ENCODE measurements at places on chromosomes 3 and 15.

- DNase-seq: no peak
These were observed 9.6 kb downstream of the CALML4 start for GRCh38 chr15:68195336-68196112.

DNA sequence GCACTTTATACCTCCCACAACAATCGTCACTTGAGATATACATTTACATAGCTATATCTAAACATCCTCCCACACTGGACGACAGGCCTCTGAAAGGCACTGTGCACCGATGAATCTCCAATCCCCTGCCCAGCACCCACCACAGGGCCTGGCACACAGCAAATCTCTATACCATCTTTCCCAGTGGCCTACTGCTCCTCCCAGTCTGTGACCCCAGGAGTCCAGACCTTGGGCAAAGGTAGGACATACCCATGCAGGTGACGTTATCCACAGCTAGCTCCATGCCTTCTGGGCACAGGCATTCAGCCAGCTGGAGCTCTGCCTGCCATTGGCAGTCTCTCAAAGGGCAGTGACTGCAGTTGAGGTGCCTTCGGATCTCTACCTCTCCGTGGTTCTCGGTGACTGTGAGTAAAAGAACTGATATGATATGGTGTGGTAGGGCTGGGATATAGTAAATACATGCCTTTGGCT, 5.8 kb downstream of the LTK start:
- no peak for DNase-seq

GRCh38 chr3:3170998-3171397, 8.5 kb downstream of the CRBN start:
- no peak for DNase-seq

DNA sequence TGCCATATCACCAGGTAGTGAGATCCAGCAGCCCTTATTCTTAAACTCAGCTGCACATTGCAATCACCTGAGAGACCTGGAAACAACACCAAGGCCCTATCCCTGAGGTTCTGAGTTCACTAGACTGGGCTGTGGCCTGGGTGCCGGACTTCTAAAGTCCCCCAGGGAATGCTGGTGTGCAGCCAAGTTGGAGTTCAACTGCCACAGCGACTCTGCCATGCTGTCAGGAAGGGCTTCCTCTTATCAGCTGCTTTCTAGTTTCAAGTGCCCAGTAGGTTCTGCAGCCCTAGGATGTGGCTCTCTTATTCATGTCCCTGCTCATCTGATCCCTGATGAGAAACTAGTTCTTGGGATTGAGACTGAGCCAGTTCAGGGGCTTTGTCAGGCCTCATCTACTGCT, 47.8 kb downstream of the ACAA1 start:
- DNase-seq: no peak

DNA sequence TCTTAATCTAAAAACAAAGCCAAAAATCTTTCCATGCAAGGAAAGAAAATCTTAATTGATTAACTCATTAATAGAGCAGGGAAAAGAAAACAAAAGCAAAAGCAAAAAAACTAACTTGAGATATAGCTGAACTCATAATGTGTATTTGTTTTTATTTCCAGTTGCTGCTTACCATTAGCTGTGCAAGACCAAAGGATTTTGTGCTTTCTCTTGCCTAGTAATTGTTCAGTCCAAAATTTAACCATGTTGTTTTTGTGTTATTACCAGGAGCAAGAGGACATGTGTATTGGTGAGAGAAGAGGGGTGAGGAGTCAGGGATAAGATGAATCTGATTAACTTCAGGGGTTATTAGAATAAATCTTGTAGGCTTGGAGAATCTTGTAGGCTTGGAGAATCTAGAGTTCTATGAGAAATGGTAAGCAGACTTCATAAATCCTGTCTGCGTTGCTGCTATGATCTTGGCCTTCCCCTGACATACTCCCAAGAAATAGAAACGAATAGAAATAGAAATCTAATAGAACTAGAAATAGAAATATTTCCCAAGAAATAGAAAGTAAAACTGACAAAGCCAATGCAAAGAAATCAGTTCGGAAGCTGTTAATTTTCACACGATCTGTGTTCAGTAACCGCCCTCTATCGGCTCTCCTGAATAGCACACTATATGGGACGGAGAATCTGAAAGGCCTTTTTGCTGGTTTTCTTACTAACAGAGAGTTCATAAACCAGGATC, 72.6 kb upstream of the TNFSF10 start:
- no peak for DNase-seq

- no peak for DNase-seq
These were observed 86.8 kb upstream of the CMSS1 start for GRCh38 chr3:99730870-99731269.

GRCh38 chr3:126310816-126311215, 46.4 kb downstream of the KLF15 start:
- no peak for DNase-seq

DNA sequence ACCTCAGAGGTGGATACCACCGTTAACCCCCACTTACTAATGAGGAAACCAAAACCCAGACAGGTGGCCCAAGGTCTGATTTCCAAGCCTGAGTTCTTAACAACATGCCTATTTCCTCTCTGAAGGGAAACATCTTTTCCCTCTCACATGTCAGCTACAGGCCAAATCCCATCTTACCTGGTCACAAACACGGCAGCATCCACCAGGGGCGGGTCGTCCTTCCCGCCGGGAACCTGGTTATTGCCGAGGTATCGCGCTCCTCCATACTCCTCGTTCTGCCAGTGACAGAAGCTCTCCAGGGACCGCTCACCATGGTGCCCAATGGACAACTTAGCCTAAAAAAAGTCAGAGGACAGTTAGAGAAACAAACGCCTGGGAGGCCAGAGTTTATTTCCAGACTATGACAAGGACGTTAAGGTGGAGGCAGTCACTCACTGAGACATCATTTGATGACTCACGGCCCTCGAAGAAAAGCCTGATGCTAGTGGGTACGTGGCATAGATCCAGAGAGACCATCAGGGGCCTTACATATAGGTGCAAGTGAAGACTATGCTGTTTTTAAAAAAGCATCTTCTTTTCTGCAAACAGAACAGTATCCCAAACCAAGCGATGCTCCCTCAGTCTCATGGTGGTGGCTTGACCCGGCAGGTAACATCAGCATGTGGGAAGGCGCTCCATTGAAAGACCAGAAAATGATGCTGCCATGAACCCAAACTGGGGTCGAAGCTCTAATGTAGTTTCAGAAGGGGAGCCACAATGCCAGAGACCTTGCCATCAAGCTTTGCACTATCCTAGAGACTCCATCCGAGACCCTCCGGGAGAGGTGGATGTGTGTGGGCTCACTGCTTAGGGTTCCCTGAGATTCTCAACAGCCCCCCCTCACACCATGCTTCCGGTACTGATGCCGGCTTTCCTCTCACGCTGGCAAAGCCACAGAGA, 80.2 kb downstream of the ADAMTS17 start:
- DNase-seq: no peak

DNA sequence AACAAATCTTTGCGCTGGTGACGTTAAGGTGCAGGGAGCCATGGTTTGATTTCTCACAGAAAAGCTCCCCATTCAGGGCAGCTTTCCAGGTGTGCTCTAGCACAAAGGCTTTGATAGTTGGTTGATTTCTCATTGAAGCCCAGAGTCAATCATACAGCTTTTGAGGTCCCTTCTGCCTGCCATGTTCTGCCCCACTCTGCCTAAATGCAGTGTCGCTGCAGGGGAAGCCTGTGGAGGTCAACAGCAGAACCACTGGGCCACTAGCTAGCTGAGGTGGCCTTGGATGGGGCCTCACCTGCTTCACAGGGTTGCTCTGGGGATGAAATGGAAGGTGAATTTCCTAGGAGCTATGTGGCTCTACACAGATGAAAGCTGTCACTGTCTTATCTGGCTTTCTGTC, 278.3 kb downstream of the TLE3 start:
- no peak for DNase-seq

DNA sequence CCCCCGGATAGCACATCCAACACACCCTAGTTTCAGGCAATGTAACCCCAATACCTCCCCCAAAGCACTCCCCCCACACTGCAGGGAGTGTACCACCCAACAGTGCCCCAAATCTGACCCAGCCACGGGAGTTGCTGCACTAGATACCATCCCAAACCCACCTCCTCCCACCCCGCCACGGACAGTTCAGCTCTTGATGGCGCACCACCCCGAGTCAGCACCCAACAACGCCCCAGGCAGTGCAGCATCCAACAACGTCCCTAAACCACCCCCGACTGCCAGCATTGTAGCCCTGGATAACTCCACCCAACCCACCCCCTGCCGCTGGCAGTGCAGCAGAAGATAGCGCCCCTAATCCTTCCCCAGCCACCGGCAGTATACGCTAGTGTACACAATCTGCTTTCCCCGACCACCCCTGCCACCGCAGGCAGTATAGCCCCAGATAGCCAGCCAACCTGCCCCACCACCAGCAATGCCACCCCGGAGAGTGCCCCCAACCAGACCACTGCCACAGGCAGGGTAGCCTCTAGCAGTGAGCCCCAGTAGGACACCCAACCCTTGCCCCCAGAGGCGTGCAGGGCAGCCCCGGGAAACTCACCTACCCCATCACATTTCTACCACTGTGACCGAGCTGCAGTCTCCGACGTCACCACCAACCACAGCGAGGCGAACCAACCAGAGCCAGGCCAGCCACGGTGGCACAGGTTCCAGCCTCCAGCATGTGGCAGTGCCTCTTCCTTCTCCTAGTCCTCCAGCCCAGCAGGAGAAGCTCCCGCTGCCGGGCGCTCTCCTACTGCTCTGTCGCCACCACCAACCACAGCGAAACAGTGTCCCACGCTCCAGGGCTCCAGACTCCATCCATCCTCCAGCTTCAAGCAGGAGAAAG, 178.1 kb downstream of the POTEB3 start:
- no peak for DNase-seq

GRCh38 chr15:48395521-48396011, 64.3 kb downstream of the DUT start:
- DNase-seq: no peak

- DNase-seq: peak; percentile 10
These were observed 795 bp upstream of the SCAANT1 start for GRCh38 chr3:63912768-63913588.

DNA sequence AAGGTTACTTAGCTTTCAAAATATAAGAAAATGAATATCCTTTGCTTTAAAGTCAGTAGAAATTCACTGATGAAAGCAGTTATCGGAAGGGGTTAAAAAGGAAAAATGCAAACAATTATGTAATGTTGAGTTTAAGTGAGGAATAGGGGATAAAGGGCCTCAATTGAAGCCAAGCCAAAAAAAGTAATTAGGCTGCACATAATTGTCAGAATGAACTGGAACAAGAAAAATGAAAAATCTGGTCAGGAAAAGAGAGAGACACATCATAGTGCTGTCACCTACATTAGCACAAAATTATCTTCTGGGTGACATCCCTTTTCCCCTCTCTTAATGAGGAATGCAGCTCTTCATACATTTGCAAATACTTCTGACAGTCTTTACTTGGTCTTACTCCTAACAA, 48.8 kb upstream of the PIK3R4 start:
- no peak for DNase-seq

GRCh38 chr15:80822256-80822655, 43.1 kb downstream of the CEMIP start:
- DNase-seq: no peak

DNA sequence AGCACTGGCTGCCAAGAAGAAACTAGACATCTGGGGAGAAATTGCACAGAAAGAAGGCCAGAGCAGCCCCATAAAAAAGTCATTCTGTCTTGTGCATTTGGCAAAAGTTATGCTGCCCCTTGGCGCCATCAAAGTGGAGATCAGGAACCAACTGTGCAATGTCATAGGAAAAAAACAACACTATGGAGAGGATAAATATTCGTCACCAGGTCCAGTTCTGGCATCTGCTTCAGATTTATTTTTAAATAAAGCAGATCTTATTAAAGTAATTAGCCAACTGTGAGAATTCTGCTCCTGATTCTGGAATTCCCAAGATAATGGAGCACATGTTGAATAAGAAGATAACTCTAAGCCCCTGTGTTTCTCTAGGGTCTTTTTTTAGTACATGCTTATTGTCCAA, 500.0 kb upstream of the IL12A start:
- no peak for DNase-seq

GRCh38 chr3:122969585-122970469, 57.7 kb downstream of the SEMA5B start:
- no peak for DNase-seq

DNA sequence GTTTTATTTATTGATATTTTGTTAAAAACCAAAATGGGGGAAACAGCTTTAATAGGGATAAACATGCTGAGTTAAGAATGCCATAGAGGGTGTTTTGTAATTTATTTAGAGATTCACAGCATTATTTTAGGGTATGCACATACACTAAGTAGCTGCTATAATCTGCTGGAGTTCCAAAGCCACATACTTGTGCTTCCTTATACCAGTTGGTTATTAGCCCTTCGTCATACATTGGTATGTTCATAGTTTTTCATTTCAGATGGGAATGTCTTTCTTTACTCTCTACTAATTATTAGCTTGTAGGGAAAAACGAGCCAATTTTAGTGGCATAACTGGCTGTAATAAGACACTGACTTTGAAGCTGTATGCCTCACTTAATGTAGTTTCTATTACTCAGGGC, 74.9 kb downstream of the PFN2 start:
- DNase-seq: no peak

GRCh38 chr3:134426660-134427181, 52.5 kb upstream of the AMOTL2 start:
- DNase-seq: no peak

- no peak for DNase-seq
These were observed 31.4 kb upstream of the ITPKA start for GRCh38 chr15:41462084-41462795.

All from stimulated activated CD4-positive, alpha-beta T cell treated with anti-CD3 and anti-CD28 coated beads, Interleukin-1b, Interleukin-23, amount 100 ng/mL, for 24 hours (primary cell).